B cell (primary cell): ENCODE measurements at places on chromosomes 16 and 17. TPM values are rescaled to one million over a fixed set of nuclear protein-coding genes. Genes with fewer than 3 reads are reported as not detected.

Gene PYDC1
- not detected in 2 replicates for total RNA-seq

Gene PNMT
- 0.39 and 0.76 TPM in 2 replicates for total RNA-seq

Gene SSTR5
- not detected in 2 replicates for total RNA-seq

Gene MRM1
- total RNA-seq: 13.5 and 14.4 TPM in 2 replicates

Gene ANKRD40CL
- total RNA-seq: not detected in 2 replicates

Gene ABCA3
- total RNA-seq: 5.1 and 5.4 TPM in 2 replicates

Gene FBXO39
- total RNA-seq: 0.70 TPM in 1 of 2 replicates, not detected in the other

Gene MRPS7
- total RNA-seq: 37.2 and 42.6 TPM in 2 replicates

Gene KRT33B
- total RNA-seq: not detected in 2 replicates

Gene EME2
- total RNA-seq: 42.5 and 43.9 TPM in 2 replicates

Gene MFAP4
- total RNA-seq: not detected in 2 replicates

Gene KRTAP17-1
- not detected in 2 replicates for total RNA-seq

Gene RABEP2
- 132 and 136 TPM in 2 replicates for total RNA-seq

Gene CFAP97D1
- not detected in 2 replicates for total RNA-seq

Gene KRT15
- not detected in 2 replicates for total RNA-seq

Gene NPIPB4
- 650 and 755 TPM in 2 replicates for total RNA-seq

Gene SLC38A8
- total RNA-seq: not detected in 2 replicates

Gene ZNHIT3
- 50.5 and 53.3 TPM in 2 replicates for total RNA-seq

Gene HYDIN
- 0.10 TPM in 1 of 2 replicates, not detected in the other for total RNA-seq

Gene DNAH3
- total RNA-seq: not detected in 2 replicates

Gene IL34
- total RNA-seq: not detected in 2 replicates

Gene MT4
- total RNA-seq: not detected in 2 replicates

Gene CD300LB
- 0.12 TPM in 1 of 2 replicates, not detected in the other for total RNA-seq

Gene TMC7
- not detected in 2 replicates for total RNA-seq

Gene ITGB3
- total RNA-seq: 11.4 and 14.2 TPM in 2 replicates

Gene CD300A
- 2.0 and 2.4 TPM in 2 replicates for total RNA-seq

Gene KRTAP4-3
- not detected in 2 replicates for total RNA-seq
